ENCODE measurements at places on chromosomes 5 and 9.

- DNase-seq: no peak
Measured at GRCh38 chr9:79196606-79197005, 375.2 kb upstream of the TLE4 start.

GRCh38 chr9:89805571-89806292 lies 200.9 kb downstream of the GADD45G start:
- DNase-seq: no peak

GRCh38 chr5:131265311-131265803 lies 1.5 kb downstream of the CDC42SE2 start:
- no peak for DNase-seq

DNA sequence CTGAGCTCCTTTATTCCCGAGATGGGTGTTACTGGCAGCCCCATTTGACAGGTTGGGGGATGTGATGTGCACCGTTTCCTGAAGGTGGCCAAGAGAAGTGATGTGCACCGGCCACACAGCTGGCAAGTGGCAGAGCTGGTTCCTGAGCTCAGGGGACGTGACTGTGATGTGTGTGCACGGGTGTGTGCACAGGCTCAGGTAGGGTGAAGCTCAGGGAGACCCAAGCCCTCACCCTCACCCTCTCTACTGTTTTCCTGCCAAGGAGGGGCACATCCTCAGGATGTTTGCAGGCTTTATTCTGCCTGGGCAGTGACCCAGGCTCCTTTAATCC lies 56.6 kb downstream of the WWC1 start:
- no peak for DNase-seq

DNA sequence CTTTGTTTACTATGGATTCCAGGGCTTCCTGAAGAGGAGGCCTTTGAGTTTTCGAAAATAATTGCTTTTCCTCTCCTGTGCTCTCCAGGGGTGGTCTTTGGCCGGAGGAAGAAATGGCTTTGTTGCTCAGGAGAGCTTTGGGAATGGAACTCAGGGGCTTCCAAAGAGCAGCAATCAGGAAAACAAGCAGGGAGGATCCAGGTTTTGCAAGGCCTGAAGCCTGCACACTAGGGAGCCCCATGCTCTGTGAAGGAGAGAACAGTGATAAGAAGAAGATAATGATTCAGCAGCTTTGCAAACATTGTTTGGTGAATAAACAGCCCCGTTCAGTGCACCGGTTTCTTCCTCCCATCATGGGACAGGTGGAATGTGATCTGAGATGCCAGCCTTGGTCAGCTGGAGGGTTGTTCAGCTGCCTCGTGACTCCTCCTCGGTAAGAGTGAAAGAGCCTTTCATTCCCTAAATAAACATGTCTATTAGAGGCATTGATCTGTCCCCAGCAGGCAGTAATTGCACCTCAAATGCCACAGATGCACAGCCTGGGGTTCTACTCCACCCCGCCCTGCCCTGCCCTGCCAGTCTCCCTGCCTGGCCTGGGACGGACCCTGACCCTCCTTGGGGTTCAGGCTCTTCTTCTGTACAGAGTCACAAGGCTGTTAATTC lies 11.5 kb upstream of the ALDH1B1 start:
- DNase-seq: no peak

DNA sequence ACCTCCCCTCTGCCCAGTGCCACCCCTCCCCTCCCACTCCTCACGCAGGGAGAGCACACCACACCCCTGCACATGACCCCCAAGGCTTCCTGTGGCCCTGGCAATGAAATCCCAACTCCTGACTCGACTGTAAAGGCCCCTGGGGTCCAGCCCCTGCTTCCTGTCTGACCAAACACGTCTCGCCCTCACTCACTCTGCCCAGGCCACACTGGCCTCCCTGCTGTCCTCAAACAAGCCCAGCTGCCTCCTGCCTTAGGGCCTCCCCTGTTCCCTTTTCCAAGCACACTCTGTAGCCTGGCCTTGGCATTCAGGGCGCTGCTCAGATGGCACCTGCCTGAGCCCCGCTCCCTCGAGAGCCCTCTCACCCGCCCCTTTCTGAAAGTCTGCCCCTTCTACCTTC lies 42.4 kb downstream of the HK3 start:
- no peak for DNase-seq

DNA sequence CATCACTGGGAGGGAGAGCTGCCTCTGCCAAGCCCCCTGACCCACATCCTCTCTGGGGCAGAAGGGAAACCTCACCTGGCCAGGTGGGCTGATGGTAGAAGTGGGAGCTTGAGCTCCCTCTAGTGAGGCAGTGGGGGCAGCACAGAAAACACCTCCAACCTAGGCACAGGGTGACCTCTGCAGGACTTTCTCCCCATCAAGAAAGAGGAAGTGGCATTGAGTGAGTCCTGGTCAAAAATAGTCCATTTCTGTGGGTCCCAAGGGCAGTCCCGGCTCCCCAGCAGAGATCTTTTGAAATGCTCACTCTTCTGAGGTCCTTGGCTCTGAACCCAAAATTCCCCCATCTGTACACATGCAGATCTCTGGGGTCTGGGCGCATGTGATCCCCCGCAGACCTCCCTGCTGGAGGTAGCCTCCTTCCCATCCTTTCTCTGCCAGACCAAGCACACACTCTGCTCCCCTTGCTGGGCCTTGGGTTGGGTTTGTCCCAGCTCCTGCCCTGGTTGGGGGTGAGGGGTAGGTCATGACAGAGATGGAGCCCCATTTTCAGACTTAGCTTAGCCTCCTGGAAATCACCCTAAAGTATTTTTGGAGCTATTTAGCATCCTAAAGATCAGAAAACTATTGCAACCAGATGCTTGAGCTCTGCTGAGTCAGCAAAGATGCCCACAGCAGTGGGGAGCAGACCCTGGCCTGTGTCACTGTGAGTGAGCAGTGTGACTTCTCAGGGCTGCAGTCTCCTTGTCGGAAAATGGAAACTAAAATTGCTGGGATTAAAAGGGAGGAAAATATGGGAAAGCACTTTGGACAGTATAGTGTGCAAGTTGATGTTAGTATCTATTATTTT lies 41.6 kb upstream of the LCP2 start:
- peak; percentile 77 for DNase-seq

DNA sequence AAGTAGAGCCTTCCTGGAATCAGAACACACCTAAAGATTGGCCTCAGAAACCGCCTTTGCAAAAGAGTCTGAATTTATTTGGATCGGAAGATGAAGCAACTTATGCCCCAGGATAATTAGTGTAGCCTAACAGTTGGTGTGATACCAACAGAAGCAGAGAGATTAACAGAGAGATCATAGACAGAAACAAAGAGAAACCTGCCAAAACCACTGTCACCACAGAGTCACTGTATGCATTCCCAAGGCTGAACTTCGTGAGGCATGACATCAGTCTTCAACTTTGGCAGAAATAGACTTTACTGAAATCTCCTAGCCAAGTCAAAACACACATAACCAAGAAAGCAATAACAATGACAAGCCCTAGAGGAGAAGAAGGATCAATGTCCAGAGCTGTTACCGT lies 361.8 kb downstream of the ELAVL2 start:
- no peak for DNase-seq

DNA sequence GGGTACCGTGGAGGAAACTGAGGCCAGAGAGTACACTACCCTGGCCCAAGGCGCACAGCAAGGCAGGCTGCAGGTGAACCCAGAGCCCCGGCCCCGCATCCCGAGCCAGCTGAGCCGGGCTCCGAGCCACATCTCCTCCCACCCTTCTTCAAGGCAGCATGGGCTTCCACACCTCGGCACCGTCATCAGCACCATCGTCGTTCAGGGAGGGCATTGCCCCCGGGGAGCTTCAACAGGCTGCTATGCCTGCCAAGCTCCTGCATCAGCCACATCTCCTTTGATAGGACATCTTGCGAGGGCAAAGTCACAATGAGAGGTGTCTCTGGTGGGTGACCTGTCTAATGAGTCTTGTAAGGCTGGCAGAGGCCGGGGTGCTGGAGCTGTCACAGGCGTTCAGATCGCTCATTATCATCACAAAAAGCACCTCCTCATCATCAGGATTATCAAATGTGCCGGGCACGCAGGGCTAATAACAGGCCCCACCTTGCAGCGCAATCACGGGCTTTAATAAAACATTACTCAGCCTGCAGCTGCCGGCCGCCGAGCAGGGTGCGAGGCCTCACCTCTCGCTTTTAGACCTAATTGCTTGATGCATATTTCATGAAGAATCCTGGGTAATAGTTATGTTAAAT lies 20.0 kb upstream of the SLC25A51 start:
- no peak for DNase-seq

GRCh38 chr5:34811706-34812105 lies 27.3 kb upstream of the TTC23L start:
- DNase-seq: no peak

GRCh38 chr9:89984214-89984613 lies 379.4 kb downstream of the GADD45G start:
- DNase-seq: no peak

GRCh38 chr5:172010278-172010677 lies 3.8 kb upstream of the FBXW11 start:
- DNase-seq: no peak

GRCh38 chr9:95349091-95350038 lies 31.9 kb upstream of the FANCC start:
- DNase-seq: no peak

GRCh38 chr5:157978061-157978460 lies 119.1 kb upstream of the CLINT1 start:
- DNase-seq: no peak

DNA sequence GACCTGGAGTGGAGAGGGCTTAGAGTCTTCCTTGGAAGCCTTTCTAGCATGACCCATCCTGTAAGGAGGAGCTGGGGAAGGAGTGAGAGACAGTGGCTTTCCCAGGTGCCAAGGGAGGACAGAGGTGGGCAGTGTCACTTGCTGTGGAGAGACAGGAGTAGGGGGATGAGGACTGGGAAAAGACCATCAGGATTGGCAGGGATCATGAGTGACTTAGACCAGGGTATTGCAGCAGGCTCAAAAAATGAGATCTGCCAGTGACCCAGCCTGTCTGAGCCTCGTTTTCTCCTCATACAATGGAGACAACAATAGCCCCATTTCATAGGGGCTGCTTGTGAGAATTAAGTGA lies 2.4 kb downstream of the TMOD1 start:
- DNase-seq: no peak

DNA sequence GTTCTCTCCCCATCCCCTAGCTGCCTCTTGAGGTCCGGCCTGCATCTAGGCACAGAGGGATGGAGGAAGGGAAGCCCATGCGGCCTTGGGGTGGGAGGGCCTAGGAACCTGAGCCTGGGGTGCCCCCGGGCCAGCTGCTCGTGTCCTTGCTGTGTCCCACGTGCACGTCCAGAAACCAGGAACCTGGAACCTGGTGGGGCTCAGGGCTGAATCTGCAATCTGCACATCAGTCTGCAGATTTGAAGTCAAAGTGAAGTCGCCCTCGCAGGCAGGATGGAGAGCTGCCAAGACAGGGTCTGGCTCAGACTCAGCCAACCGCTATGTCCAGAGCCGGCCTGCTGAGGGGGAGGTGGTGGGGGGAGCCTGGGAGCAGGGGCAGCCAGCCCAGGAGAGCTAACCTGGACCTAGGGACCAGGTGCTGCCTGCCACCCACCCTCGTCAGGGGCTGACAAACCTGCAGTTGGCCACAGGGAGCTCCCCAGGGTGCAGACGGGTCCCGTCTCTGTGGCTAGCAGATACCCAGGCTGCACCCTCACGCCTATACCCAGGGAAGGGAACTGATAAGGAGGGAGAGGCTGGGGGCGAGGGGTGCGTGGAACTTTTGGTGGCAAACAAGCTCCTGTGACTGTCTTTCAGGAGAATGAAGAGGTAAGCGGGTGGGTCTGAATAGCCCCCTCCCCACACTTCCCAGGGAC lies 103.5 kb upstream of the SIMC1 start:
- no peak for DNase-seq

DNA sequence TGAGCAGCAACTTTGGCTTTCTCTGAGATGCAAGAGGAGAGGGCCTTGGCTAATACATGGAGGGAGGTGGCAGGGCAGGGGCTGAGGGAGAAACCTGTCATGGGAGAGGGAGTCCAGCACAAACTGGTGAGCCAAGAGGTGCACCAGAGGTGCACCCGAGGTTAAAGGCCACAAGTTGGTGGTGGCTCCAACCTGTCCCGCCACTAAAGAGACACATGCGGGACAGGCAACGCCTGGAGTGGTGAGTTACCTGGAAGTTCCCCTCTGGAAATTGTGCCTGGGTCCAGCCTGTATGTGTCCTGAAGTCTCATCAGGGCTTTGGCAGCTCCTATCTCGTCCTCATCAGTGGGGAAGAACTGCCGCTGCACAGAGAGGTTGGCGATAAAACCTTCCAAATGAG lies 14.0 kb downstream of the P4HA2 start:
- DNase-seq: no peak

GRCh38 chr9:4639420-4639819 lies 22.7 kb upstream of the PLPP6 start:
- no peak for DNase-seq

GRCh38 chr5:150596313-150596712 lies 44.1 kb upstream of the SYNPO start:
- DNase-seq: no peak

- DNase-seq: no peak
Measured at GRCh38 chr5:7245121-7245651, 150.8 kb upstream of the ADCY2 start.

- no peak for DNase-seq
Measured at GRCh38 chr5:68995845-68996545, 97.8 kb upstream of the SLC30A5 start.

- no peak for DNase-seq
Measured at GRCh38 chr5:110815916-110816605, 77.3 kb downstream of the SLC25A46 start.

DNA sequence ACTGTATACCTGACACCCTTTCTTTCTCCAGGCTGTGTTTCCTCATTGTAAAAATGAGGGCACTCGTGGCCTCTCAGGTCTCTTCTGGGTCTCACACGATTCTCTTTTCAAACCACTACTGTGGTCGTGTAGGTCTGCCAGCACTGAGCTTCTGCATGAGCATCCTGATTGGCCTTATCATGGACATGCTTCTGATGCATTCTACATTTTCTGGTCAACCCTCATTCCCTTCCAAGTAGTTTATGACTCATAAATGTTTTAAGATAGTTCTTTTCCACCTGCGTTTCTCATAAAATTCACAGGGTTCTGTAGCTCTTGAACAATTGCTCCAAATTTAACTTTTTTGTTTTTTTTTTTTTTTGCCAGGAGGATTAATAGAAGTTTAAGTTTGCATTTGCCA lies 294.8 kb downstream of the KCTD16 start:
- no peak for DNase-seq

DNA sequence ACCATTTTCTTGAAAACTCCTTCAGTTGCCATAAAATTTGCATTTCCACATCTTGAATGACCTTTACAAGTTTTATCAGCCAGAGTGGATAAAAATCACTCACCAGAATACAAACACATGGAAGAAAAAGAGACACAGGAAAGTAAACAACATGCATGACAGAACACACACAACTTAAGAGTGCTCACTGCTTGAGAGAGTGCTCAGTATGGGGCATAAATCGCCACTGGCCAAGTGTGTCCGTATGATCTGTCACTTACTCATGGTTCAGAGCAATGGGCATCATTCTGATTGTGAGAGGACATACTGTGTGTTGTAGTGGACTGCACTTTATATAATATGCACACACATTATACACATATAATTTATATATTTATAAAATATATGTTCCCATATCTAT lies 155.6 kb upstream of the NTRK2 start:
- DNase-seq: no peak

- no peak for DNase-seq
Measured at GRCh38 chr5:105409695-105410094, 1847.1 kb upstream of the NUDT12 start.
